ENCODE measurements at places on chromosomes 1 and 21.

DNA sequence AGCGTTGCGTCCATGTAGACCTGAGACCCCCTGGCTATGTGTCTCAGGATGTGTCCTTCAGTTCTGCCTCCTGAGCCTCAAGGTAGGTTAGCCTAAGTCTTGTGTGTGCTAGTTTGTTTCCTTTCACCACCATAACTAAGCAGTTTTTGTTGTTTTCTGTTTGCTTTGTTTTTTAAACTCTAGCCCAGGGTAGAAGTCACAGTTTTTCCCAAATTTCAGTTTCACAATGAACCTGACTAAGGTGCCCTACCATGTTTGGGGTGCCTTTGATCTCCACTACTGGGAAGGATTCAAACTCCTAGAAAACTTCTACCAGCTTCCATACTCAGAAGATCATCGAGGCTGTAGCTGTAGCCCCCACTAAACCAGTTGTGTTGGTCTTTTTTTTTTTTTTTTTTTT, 14.8 kb upstream of the SMG7 start:
- DNase-seq, result no peak

DNA sequence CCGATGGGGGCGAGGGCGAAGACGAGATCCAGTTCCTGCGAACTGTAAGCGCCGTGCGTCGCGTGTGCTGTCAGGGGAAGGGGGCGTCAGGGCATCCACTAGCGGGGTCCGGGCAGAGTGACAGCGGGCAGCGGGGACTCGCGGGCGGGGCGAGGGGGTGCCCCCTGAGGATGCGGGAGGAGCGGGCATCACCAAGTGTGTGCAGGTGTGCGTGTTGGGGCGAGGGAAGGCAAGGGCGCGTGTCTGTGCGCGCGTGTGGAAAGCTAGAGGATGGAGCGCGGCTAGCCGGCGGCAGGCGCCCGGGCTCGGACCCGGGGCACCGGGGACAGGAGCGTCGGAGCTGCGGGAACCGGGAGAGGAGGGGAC, 525 bp downstream of the RYR2 start:
- DNase-seq, result peak; percentile 30

- DNase-seq, result no peak
Measured at GRCh38 chr1:8059161-8059622, 33.1 kb upstream of the ERRFI1 start.

DNA sequence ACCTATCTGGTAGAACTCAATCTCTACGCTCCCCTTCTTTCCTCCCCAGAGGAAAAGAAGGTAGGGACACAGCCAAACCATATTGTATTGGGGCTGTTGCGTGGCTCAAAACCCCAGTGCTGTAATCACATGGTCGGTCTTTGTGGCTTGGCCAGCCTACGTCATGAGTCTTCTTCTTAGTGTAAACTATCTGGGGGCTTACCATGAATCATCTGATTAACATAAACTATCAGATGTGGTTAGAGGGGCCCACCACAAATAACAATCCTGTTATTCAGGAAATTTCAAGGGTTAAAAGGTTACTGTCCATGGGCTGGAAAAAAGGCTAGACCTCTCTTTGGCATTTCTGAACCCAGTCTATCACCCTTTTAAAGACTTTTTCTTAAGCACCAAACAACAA, 49.5 kb upstream of the GPR52 start:
- no peak for DNase-seq

DNA sequence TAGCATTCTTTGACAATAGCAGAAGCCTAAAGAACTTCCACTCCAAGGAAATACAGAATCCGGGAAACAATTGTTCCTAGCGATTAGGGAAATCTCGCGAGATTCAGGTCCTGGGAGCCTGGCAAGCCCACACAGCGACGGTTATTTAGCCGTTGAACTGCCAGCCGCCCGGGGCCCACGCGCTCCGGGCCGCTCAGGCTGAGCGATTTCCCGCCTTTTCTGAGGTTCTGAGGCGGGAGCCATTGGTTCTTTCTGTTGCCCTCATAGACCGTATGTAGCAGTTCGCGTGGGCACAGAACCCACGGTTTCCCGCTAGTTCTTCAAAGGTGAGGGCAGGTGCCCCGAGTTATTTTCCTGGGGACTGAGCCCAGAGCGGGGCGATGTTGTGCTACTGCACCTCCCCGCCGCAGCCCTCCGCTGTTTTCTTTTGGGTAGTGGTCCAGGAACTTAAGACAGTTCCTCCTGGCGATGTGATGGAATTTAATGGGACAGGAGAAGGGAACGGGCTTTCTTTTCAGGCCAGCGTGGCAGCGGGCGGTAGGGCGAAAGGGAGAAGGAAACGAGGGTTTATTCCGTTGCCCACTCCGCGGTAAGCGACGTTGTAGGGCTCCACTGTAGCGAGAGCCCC, at the start of gene SYCP1:
Gene SYCP1, plus strand, starts transcription at position 171 of the 628 bp plus-strand sequence. CDS start 602 bp downstream, outside the sequence.
- DNase-seq, result no peak

DNA sequence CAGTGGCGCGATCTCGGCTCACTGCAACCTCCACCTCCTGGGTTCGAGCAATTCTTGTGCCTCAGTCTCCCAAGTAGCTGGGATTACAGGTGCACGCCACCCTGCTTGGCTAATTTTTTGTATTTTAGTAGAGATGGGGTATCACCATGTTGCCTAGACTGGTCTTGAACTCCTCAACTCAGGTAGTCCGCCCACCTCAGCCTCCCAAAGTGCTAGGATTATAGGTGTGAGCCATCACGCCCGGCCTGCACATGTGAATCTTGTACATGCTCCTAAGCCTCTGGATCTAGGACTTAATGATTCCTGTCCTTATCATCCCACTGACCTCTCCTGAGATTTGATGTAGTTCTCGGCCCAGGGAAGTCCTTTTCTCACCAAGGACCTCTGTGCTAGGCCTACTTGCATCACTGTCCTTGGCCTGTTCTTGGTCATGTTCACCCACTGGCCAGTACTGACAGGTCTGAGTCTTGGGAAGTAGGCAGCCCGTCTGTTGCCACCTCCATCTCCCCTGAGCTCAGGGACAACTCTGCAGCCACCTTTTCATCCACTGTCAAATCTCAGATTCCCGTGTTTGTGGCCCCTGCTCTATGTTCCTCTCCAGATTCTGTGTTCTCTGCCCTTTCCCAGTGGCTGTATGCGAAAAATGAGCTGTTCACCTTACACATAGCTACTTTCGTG, 9.4 kb downstream of the HYI start:
- DNase-seq, result no peak

DNA sequence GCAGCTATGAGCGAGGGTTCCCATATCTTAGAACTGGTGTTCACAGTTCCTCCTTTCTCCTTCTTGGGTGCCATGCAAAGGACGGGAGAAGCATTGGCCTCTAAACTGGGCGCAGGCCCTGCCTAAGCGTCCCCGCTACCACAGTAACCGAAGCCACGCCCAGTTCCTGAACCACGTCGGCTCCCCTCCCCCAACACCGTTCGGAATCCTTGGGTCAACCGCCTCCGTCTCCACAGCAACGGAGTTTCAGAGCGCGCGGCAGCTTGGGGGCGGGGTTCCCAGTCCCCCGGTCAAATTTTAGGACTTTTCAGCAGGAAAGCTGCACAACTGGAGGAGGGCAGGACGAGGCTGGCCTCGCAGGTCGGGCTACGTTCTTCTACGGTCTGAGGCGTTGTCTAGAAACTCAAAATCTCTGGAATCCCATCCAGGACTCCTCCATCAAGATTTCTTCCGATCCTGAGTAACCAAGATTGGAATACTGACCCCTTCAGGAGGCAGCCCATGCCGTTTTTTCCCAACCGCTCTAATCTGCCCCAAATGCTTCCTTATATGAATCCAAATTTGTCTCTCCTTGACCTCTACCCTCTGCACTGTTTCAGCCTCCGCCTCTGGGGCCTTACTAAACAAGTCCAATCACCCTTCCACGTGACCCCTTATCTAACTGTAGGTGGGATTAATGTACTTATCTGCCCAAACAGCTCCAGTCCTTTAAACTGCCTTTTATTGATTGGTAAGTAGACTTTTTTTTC, at the start of gene SPAG17:
Gene SPAG17, minus strand, starts transcription at position 145 of the 749 bp plus-strand sequence. Its CDS starts 71 bp downstream, at position 74.
- peak; percentile 82 for DNase-seq

DNA sequence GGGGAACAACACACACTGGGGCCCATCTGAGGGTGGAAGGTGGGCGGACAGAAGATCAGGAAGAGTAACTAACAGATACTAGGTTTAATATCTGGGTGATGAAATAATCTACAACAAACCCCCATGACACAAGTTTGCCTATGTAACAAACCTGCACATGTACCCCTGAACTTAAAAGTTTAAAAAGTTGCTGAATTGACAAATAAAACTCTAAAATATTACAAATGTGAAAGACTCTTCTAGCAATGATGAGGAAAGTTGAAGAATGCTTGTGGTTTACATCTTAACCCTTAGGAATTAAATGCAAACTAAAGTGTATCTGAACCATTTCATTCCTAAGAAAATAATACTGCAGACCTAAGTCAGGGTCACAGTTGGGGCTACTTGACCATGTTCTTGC, 525.6 kb upstream of the CAMK1G start:
- no peak for DNase-seq

- no peak for DNase-seq
Measured at GRCh38 chr1:84675106-84675505, 15.2 kb downstream of the SSX2IP start.

DNA sequence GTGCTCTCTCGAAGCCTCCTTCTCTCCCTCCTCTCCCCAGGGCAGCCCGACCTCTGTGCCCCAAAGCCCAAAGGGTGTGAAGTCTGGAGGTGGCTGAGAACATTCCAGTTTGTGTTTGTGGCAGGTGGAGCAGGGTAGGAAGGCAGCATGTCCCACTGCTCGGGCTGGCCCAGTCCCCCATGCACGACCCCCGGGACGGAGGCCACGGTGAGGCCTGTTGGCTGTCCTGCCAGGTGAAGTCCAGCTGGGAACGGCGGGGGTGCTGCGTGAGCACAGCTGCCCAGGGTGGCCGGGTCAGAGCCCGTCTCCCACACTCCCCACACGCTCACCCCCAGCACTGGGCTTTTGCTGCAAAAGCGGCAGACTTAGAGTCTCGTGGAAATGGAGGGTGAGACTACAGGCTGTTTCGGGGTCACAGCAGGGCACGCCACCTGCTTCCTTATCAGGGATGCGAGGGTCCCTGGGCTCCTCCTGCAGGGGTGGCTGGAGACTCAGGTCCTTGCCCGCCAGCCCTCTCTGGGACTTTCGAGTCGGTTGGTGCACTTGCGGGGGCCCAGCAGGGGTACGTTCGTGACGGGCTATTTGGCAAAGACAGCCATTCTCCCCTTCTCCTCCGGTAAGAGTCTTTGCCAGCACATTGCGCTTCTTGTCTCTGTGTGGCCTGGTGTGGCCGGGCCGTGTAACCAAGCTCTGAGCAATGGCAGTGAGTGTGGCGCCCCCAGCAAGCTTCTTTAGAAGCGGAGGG, 40.3 kb downstream of the MORN1 start:
- no peak for DNase-seq

DNA sequence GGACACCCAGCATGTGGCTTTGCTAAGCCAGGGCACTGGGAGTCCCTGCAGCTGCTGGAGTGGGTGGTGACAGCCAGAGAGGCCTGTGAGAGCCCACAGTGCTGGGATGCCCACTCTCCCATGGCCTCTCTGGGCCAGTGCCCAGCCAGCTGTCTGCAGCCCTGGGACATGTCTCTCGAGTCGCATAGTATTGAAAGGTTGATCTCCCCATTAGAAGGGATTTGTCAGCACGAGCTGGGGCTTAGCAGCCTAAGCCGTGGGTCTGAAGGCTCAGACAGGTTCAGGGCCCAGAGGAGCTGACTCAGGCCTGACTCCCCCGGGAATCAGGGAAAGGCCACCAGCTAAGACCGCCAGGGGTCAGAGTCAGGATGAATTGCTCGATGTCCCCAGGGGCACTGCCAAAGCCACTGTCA, 53.5 kb downstream of the FOXD2 start:
- DNase-seq, result no peak

DNA sequence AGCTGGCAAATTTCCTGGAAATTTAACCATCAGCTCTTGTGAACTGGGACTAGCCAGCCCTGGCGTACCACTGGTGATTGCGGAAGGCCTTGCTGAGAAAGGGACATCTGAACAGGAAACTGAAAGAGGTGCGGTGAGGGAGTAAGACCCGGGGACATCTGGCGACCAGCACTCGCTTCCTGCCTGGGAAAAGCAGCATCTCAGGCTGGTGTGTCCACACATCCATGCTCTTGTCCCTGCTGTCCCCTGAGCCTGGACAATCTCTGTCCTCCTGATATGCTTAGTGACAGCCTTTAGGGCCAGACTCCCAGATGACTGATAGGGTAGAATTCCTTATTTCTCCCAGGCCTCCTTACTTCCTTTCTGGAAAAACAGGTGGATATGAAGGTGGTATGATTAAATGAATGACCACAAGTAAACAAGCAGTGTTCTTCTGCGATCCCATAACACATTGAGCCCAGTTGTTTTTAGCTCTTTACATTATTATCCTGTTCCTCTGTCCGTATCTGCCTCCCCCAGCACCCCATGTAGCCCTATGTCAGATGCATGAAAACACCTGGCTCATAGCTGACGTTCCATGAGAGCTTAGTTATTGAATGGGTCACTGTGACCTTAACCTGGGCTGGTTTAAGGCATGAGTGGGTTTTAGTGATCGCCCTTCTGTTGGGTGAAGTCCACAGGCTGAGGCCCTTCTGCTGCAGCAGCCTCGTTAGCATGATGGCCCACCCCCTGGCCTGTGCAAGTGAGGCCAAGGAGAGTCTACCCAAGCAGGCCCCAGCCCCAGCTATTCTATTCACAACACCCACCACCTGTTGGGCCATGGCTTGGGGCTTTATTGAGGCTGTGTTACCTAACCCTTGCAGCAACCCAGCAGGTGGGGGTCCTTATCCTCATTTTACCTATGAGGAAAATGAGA, 76.1 kb upstream of the GADD45A start:
- DNase-seq, result no peak

- DNase-seq, result no peak
Measured at GRCh38 chr21:36092681-36093080, 22.9 kb downstream of the CBR1 start.

DNA sequence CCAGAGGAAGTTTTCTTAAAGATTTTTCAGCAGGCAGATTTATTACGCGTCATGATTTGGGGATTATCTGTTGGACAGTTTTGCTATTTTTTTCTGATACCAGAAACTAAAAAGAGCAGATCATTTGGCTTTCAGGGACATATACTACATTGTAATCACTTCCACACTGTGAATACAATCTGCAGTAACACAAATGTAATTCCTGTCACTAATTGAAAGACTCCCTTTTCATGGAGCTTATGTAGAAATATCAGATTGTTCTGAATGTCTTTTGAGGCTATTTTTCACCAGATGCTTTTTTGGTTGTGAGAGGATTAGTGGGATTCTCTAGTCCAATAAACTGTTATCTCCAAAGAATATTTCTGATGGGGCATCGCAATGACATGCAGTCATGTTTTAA, 464.2 kb downstream of the DISC1 start:
- no peak for DNase-seq

- DNase-seq, result no peak
Measured at GRCh38 chr1:78275456-78275855, 215.3 kb upstream of the PTGFR start.

DNA sequence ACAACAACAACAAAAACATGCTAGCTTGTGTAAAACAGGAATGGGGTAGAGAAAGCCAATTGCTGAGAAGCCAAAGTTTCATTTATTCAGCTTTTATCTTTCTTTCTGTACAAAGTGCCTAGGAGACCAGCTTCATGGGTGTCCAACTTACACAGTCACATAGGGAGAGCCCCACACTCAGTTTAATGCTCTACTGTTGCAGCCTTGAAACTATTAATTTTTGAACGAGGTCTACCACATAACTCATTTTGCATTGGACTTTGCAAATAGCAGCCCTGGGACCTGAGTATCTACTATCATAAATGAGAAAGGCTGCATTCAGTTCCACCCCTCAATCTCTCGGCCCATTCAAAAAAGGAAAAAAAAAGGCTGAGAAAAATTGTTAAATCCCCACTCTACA, 98.8 kb downstream of the ZNF644 start:
- no peak for DNase-seq

All from HEK293T (cell line).